DMS79 treated with DMSO at 0.1 percent for 48 hours (cell line): ENCODE measurements at places on chromosomes 13 and 19.

DNA sequence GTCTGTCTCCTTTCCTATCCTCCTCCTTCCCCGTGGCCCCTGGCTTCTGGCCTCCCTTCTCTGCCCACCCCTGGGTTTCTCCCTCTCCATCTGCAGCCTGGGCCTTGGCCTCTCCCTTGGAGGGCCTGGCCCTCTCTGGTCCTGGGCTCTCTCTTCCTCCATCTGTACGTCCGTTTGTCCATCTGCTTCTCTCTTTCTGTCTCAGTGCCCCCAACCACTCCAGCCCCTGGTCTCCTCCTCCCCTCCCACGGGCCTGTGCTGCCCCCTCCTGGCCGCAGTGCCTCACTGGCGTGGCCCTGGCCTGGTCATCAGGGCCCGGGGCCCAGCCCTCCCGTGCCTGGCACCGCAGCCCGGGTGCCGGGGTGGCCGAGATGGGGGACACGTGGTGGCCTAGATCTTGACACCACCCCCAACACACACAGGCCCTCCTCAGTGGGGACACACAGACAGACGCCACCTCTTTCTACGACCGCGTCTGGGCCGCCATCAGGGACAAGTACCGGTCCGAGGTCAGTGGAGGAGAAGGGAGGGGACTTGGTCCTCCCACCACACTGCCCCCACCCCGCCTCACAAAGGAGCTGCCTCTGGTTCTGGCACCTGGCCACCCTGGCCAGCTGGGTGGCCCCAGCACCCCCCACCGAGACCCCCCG lies 11.3 kb downstream of the PRKCSH start:
- no peak for DNase-seq

DNA sequence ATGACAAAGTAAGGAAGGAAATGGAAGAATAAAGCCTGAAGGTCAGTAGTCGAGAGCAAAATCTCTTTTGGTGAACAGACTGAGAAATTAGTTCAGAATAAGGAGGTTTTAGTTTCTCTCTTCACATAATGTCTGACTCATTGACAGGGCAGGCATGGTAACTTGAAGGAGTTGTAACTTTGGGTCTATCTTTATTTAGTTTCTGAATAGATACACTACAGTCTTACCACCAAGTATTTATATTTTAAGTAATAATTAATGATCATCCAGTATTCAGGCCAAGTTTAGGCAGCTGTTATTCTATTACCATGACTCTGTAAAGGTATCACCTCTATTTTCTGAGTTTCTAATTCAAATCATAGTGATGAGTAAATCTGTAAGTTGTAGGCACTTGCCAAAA lies 219.9 kb downstream of the SPRY2 start:
- DNase-seq, result no peak

GRCh38 chr13:33537676-33538075 lies 252.1 kb upstream of the STARD13 start:
- DNase-seq, result no peak

DNA sequence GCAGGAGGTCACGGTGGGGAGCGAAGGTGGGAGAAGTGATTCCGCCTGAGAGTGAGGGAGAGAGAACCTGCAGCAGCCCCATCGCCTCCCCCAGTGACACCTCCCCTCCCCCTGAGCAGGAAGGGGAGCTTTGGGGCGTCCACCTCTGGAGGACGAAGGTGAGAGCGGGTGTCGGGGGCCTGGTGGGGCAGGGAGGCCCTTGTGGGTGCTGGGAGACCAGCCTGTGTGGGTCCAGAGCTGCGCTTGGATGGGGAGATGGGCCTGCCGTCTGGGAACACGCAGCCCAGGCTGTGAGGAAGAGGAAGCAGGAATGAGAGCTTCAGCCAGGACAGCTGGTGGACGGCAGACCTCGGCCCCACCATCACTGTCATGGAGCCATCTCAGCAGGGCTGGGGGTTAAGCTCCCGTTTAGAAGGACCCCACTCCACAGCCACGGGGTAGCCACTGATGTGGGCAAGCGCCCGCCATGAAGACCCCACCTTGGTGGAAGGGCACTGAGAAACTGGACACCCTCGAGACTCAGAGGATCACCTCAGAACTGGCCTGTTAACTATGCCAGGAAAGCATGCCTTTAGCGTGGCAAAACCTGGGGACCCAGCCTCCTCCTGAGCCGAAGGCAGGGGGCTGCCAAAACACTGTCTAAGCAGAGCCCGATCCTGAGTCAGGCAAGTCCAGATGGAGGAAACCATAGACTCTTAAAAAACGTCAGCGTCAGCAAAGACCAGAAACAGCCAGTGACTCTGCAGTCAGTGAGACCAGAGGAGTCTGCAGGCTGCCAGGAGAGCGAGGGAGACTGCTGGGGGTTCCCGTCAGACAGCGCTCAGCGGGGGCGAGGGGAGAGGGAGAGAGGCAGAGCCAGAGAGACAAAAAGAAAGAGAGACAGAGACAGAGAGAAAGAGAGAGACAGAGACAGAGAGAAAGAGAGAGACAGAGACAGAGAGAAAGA lies 6.4 kb upstream of the PROZ start:
- DNase-seq, result peak; percentile 18

DNA sequence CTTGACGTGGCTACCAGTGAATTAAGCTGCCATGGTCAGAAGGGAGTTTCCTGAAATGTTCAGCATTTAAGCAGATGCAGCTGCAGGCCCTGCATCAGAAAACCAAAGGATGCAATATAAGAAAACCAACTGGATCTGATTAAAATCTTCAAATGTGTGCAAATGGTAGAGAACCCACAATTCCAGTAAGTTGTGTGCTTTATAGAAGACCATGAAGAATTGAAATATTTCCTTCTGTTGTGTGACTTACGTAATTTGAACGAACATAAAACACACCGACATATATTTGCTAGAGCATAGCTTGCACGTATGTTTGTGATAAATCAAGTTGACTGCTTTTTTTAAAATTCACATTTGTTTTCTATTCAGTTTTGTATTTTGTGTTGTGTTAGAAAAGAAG lies 191.4 kb downstream of the COL4A1 start:
- DNase-seq, result no peak

DNA sequence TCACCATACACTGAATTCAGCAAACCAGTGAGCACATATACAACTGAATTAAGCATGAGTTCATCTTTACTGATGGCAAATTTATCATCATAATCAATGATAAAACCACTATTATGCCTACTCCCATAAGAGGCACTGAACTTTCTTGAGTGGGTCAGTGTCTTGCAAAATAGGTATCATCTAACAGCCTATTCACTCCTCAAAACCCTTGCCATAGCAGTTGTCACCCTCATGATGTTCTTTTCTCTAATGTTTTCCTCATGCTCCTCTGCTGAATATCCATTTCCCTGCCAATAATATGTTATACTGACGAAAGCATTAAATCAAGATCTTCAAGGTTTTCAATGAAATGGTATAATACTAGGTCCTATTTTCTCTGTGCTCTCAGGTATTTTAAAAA lies 5.6 kb downstream of the ARGLU1 start:
- DNase-seq, result no peak

DNA sequence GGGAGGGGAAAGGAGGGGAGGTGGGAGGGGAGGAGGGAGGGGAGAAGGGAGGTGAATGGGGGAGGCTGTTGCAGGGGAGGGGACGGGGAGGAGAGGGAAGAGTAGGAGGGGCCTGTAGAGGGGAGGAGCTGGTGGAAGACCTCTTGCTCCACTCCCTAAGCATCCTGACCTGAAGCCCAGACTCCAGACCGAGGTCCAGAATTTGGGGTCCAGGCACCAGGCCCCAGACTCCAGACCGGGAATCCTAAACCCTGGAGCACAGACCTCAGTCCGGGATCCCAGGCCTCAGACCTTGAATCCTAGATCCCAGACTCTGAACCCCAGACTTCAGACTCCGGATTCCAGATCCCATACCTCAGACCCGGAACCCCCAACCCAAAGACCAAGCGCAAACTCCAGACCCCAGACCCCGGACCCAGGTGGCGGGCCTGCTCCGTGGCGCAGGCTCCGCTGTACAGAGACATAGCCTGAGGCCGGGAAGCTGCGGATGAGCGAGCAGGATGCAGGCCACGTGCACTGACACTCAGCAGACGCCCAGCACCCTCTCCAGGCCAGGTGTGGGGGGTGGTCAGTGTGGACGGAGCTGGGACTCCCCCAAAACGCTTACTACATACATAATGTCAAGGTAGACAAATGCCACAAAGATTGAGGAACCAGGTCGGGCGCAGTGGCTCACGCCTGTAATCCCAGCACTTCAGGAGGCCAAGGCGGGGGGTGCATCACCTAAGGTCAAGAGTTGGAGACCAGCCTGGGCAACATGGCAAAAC lies 710 bp upstream of the BTBD2 start:
- DNase-seq, result peak; percentile 40

- DNase-seq, result no peak
Observed at GRCh38 chr13:54234607-54235006, 1206.0 kb downstream of the OLFM4 start.

DNA sequence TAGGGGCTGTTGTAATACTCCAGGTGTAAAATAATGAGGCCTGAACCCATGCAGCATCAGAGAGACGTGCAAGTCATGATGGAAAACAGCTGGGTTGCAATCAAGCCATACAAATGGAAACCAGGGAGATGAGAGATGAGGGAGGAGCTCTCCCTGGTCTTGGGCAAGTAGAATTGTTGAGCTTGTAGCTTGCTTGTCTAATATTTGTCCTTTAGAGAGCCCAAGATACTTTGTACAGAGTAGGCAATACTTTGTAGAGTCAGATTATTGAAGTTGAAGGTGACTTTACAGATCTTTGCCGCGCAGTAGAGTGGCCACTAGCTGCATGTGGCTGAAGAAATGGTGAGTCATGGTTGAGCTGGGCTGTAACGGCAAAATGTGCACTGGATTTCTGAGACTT lies 8.3 kb downstream of the ATP8A2 start:
- DNase-seq, result no peak

GRCh38 chr13:26200811-26201210 lies 21.3 kb downstream of the RNF6 start:
- no peak for DNase-seq

GRCh38 chr13:98273067-98273823 lies 96.2 kb upstream of the RNF113B start:
- no peak for DNase-seq

- no peak for DNase-seq
Observed at GRCh38 chr19:17021328-17021727, 5.3 kb downstream of the CPAMD8 start.

- DNase-seq, result peak; percentile 51
Observed at GRCh38 chr13:43908156-43909126, 28.7 kb downstream of the LACC1 start.

DNA sequence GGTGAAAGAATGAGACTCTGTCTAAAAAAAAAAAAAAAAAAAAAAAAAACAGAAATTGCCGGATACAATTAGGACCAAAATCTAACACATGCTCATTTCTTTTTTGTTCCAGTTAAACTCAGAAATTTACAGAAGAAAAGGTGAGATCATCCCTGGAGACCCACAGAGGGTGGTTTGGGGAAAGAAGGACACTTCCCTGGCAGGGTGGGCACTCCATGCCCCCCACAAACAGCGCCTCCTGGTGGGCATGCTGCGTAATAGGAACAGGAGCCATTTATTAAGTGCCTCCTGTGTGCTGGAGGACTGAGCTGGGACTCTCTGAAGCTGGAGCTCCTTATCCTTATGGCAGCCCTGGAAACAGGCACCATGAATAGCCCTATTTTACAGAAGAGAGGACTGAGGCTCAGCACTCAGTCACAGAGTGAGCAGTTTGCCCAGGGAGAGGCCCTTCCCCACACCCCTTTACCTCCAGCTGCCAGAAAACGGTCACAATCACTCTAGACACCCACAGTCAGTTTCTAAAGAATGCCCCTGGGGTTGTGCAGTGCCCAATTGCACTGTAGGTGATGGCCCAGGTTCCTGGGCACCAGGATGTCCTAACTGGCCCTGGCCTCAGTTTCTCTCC lies 10.1 kb downstream of the C19orf38 start:
- DNase-seq, result no peak

DNA sequence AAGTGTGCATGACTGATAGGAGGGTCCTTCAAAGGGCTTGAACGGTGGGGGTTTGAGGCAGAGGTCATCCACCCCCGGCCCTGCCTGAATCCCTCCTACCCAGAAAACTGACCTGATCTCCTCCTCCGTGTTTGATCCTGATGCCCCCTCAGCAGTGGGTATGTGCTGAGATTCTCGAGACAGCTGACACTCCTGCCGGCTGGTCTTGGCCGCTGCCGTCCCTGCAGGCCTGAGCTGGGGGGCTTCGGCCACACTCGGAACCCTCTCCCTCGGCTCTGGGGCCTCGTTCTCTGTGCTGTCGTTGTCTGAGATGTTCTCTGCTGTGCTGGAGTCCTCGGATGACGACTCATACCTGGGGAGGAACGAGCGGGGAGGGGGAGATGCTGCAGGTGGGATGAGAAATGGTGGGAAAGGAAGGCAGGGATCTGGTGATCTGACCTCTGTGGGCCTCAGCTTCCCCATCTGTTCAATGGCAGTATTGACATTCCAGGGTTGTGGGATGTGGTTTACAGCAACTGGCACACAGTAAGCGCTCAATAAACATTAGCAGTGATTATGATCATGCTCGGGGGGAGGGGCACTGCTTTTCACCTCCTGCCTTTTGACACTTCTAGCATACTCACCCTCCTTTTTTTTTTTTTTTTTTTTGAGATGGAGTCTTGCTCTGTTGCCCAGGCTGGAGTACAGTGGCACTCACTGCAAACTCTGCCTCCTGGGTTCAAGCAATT lies 20.7 kb downstream of the KANK2 start:
- no peak for DNase-seq

- no peak for DNase-seq
Observed at GRCh38 chr19:6613711-6614110, 22.8 kb upstream of the CD70 start.

- no peak for DNase-seq
Observed at GRCh38 chr13:25963674-25964073, 88.1 kb downstream of the SHISA2 start.

- DNase-seq, result no peak
Observed at GRCh38 chr19:1650650-1651567, 1.5 kb downstream of the TCF3 start.

DNA sequence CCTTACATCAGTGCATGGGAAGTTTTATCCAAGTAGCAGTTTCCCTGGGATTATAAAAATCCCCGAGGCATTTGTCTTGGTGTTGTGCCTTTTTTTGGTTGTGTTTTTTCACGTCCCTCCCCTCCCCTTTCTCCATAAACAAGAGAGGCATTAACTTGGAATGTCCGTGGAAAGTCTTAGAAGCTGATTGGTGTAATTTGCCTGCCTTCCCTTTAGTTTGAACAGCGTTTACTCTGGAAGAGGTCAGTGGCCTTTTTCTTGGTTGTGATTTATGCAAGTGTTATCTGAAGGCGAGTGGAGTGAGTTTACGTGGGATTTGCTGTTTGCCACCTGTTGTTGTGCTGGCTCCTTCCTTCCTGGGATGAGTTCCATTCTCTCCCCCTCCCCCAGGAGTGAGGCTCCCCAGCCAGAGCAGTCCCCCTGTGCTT lies 7.2 kb downstream of the ACTN4 start:
- no peak for DNase-seq

- peak; percentile 68 for DNase-seq
Observed at GRCh38 chr13:48585456-48585840, 52.6 kb upstream of the RCBTB2 start.

DNA sequence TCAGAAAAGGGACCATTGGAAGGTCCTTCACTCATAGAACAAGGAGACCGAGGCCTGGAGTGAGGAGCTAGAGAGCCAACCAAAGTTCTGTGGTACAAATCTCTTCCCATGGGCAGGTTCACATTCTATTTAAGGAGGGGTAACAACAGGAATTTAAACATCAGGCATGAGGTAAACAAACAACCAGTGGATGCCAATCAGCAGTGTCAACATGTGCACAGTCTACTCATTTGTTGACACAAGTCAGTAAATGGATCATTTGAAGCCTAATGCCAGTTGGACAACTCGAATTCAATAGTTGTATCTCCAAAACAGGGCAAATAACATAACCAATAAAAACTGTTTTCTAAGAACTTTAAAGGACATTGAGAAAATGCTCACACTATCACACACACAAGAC lies 6.3 kb upstream of the DOCK9 start:
- no peak for DNase-seq

GRCh38 chr13:68715651-68716050 lies 1392.0 kb upstream of the ATXN8OS start:
- DNase-seq, result no peak
